Stimulated activated naive B cell treated with anti-CD40 and anti-IgM and Interleukin-4, amounts not matched to agents 10 μg/mL and 1 μg/mL and 100 μg/mL, for 72 hours (primary cell): ENCODE measurements at places on chromosomes 2 and 18.

GRCh38 chr2:240449764-240450531, 14.5 kb downstream of the GPC1 start:
- DNase-seq = no peak

DNA sequence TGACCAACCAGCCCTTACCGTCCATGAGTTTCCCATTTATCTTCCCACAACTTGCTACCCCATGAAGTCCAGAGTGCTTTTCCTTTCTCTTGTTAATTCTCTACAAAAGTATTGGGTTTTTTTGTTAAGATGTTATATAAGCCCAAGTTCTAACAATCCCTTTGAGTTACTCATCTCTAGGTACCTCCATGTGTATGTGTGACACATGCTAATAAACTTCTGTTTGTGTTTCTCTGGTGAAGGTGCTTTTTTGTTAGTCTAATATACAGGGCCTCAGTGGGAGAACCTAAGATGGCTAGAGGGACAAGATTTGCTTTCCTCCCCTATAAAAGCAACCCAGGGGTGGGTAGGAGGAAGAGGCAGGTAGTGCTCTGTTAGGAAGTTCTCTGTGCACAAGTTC, 31.8 kb upstream of the RMDN2 start:
- no peak for DNase-seq

- no peak for DNase-seq
Measured at GRCh38 chr2:217008794-217009193, 148.9 kb upstream of the TNP1 start.

- DNase-seq = peak; percentile 49
Measured at GRCh38 chr2:241965931-241966412, 96.4 kb downstream of the RTP5 start.

- no peak for DNase-seq
Measured at GRCh38 chr2:160505256-160505655, 11.6 kb upstream of the RBMS1 start.

- DNase-seq = no peak
Measured at GRCh38 chr2:116747103-116747502, 1067.4 kb upstream of the DDX18 start.

DNA sequence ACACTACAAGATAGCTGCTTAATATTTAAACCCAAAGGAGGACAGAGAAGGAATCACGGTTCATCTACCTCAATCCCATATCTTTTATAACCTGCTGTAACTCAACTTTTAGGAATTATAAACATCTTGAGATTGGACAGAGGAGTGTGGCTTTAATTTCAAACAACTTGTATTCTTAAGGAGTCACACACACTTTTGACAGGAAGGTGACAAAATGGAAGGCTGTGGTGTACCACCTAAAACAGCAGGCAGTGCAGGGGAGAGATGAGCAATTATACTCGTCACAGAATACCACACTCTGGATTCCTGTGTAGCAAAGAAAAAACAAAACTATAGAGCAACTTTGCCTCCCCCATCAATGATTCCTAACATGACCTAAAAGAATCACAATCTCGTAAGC, 194.8 kb downstream of the ZEB2 start:
- no peak for DNase-seq

- DNase-seq = no peak
Measured at GRCh38 chr2:44578471-44579093, 216.8 kb downstream of the CAMKMT start.

- DNase-seq = no peak
Measured at GRCh38 chr2:172962824-172963223, 112.8 kb upstream of the MAP3K20 start.

GRCh38 chr18:58196881-58197872, 153.2 kb downstream of the NEDD4L start:
- DNase-seq = no peak

DNA sequence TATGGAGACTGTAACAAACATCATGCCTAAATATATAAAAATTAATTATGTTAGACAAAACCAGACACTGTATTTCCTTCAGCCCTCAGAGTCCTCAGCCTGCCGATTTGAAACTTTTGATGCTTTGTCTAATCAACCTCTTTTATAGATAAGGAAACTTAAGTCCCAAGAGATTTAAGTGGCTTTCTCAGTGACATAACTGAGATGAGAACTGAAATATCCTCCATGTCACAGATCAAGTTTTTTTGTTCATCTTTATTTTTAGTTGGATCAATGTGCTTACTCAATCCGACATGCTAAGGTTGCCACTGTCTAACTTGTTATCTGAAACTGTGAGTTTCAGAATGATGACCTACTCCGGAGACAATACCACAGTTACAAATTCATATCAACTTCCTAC, 72.3 kb downstream of the BARD1 start:
- no peak for DNase-seq

- no peak for DNase-seq
Measured at GRCh38 chr18:55983433-55983832, 395.4 kb upstream of the TCF4 start.

DNA sequence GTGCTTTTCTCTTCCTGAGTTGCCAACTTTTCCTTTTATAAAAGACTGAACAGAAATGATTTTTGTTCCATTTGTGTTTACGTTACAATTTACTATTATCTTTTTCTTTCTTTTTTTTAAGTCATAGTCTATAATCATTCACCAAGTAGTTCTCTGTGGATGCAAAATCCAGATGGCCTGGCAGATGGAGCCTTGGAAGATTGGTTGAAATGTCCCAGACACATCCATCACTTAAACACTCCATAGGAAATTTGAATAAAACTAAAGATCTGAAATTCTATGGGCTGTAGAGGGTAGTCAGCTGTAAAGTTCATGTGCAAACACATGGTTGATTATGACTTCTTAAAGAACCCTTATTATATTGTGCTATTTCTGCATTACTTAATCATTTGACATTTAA, 164.8 kb upstream of the DOCK10 start:
- DNase-seq = no peak

DNA sequence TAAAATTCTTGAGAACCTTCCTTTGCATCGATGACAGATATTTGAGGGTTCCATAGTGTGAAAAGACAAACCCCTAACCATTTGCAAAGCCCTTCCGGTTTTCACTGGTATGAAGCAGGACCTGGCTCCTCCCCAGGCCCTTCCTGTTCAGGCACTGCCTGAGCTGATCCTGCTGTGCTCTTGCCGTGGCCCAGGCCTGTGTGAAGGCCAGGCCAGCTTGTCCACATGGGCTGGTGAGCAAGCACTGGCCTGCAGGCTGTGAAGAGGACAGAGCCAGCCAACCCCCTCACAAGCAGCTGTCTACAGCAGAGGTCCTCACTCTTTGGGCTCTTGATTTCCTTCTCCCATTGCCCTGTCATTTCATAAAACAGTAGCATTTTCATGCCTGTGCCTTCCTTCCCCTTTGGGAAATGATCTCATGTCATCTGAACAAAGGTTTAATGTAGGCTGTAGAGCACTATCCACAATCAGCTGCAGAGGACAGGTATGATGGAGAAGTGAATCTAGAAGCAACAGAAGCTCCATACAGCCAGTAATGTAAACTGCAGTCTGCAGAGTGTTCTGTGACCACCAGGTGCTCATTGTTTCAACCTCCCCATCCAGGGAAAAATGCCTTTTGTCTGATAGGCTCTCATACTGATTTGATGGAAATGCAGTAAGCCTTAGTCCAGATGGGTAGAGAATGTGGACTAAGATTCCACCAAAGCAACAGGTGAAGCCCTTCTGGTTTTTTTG, 19.8 kb downstream of the MPHOSPH10 start:
- no peak for DNase-seq

DNA sequence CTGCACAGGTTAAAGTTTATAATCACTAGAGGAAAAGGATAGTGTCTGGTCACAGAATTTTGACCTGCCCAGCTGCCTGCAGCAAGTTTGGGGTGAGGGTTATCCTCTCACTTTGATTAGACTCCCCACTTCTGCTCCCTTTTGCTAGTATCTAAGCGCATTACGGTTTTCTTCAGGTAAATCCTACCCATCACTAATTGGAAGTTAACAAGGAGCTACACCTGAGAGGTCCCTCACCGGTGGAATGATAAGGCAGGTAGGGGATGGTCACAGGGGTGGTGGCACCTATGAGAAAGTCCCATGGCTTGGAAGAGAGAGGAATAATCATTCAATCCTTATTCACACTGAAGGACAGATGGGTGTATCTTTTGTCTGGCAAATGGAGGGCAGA, 7.6 kb downstream of the BCL2 start:
- DNase-seq = no peak
